ENCODE measurements at places on chromosomes 13 and 19. TPM values are rescaled to one million over a fixed set of nuclear protein-coding genes. Genes with fewer than 3 reads are reported as not detected.

GRCh38 chr19:33580645-33581037, 41.1 kb upstream of the CHST8 start:
- DNase-seq, result no peak

- no peak for DNase-seq
Observed at GRCh38 chr19:35174226-35174625, 19.7 kb downstream of the FXYD5 start.

- DNase-seq, result no peak
Observed at GRCh38 chr19:53773999-53774398, 50.1 kb downstream of the NLRP12 start.

DNA sequence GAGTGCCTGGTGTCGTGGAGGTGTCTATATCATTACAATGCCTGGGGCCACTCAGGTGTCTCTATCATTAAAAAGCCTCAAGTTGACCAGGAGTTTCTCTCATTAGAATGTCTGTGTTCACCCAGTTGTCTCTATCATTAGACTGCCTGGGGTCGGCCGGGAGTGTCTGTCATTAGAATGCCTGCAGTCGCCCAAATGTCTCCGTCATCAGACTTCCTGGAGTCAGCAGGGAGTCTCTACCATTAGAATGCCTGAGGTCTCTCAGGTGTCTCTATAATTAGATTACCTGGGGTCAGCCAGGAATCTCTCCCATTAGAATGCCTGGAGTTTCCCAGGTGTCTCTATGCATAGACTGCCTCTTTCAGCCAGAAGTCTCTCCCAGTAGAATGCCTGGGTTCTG, 1477.6 kb downstream of the UQCRFS1 start:
- DNase-seq, result no peak

GRCh38 chr13:20405691-20406090, 120.0 kb downstream of the CRYL1 start:
- DNase-seq, result peak; percentile 42

DNA sequence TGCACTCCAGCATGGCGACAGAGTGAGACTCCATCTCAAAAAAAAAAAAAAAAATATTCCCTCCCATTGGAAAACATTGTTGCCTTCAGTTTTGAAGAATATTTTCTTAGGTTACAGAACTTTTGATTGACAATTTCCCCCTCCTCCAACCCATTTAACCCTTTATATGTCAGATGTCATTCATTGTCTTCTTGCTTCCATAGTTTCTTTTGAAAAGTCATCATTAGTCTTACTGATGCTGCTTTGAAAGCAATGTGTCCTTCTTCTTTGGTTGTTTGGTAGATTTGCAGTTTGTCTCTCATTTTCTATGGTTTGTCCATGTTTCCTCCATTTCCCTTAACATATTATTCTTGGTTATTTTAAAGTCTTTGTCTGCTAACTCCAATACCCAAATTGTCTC, 25.4 kb downstream of the ZNF558 start:
- no peak for DNase-seq

Gene POU2F2
- total RNA-seq, result 53.4 TPM

Gene ASF1B
- 2.3 TPM for total RNA-seq

Gene ZNF444
- 56.9 TPM for total RNA-seq

Gene HIF3A
- total RNA-seq, result 4.4 TPM

Gene PEX11G
- total RNA-seq, result 2.6 TPM

All from glutamatergic neuron (in vitro differentiated cells).